ENCODE measurements at places on chromosomes 1 and 21.
A peak's percentile ranks its signal among the peaks of the same experiment; 100 is the strongest.

GRCh38 chr1:98179151-98179773 lies 258.4 kb upstream of the DPYD start:
- DNase-seq = no peak

- DNase-seq = no peak
These were observed 10.0 kb downstream of the ADAMTS1 start for GRCh38 chr21:26835027-26835713.

GRCh38 chr1:112322018-112322417 lies 74.0 kb upstream of the CTTNBP2NL start:
- DNase-seq = no peak

- DNase-seq = peak; percentile 53
These were observed 18.1 kb upstream of the SLC26A9 start for GRCh38 chr1:205961405-205961804.

DNA sequence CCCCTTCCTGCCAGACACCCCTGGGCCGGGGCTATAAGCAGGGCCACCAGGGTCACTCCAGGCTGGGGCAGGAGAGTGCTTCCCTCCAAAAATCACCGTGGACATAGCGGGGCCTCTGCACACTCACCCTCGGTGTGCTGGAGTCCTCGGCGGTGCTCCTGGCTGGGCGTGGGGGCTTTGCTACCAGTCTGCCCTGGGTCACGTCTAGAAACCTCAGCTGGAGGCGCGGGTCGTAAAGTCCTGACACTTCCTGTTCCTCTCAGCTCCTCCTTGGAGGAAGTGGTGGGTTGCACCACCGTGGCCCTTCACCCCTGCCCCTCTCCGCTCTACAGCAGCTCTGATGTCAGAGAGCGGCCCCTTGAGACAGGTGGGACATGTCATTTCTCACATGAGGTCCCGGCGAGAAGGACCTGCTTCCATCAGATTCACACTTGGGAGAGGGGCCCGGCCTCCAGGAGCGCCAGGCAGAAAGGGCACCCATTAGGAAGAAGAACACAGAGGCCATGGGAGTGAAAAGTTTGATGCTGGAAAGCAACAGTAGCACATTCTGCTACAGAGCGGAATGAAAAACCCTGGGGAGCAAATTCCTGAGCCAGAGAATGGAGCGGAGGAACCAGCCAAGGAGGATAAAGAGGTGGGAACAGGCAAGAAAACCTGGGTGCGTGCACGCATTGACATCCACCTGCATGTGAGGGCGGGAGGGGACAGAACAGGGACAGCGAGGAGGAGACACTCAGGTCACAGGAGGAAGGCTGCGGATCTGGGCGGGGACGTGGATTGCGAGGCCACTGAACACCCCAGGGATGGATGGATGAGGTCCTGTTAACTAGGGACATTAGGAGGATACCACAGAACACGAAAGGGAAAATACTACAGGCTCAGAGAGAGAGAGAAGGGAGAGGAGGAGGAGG lies at the start of gene ITGB2:
TSS of gene ITGB2 (minus strand) at position 206 of the 911 bp plus-strand sequence. CDS start 10,117 bp downstream, outside the sequence.
- peak; percentile 90 for DNase-seq

DNA sequence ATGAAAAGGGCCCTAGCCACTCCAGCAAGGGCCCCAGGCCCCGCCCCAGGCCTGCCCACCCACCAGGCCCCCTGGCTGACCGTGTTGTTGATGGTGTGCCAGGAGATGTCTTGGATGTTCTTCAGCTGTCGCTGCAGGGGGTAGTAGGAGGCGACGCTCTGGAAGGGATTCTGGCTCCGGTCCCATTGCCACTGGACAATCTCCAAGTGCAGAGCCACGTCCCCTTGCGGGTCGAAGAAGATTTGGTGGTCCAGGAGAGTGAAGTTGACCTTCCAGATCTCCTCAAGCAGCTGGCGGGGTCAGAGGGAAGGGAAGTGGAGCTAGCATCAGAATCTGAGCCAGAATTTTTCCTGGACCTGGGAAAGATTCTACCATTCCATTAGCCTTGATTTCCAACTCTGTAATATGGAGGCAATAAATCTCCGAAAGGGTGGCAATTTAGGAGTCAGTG lies 10.2 kb downstream of the TAS1R2 start:
- no peak for DNase-seq

- DNase-seq = no peak
These were observed 130.3 kb upstream of the PLXNA2 start for GRCh38 chr1:208374391-208374941.

DNA sequence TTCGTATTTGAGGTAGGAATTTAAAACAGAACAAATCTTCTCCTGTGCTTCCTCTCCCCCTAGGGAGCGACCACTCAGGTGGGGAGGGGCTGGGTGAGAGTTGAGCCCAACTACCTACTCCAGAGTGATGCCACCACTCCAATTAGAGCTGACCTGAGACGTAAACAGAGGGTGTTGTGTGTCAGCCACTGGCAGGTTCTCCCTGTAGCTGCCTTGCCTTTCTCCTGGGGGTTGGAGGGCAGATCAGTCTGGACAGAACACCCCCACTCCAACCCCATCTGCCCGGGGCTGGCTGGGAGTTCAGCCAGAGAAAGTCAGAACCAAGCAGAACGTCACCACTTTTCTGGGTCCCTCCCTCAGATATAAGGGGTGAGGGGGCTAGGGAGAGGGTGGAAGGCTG lies 2.0 kb downstream of the HPDL start:
- DNase-seq = no peak

DNA sequence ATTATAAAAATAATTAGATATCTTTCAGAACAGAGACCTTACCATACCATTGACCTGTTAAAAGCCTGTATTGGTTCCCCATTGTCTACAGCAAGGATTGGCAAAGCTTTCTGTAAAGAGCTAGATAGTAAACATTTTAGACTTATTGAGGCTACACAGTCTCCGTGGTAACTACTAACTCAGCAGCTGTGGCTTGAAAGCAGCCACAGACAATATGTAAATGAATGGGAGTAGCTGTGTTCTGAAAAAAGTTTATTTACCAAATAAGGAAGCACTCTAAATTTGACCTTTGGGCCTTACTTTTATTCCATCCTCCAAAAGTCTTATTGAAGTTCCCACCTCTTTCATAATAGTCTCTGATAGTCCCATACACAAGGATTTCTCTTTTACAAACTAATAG lies 39.7 kb downstream of the NUP210L start:
- peak; percentile 43 for DNase-seq

DNA sequence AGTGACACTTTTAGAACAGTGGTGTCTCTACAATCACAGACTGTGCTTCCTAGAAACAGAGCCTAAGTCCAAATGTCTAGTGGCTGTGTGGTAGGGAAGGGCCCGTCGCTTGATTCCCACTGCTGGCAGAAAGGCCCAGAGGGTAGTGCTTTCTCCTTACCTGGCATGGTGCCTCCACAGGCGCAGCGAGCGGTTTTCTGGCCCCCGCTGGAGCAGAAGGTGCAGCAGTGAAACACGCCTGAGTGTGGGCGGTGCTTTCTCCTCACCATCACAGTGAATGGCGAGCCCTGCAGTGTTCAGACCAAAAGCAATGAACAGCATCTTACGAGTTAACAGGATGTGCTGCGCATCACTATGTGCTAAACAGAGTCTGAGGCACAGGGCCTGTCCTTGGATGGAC lies 8.3 kb downstream of the TRIM45 start:
- DNase-seq = no peak

- DNase-seq = no peak
These were observed 505.2 kb upstream of the NR5A2 start for GRCh38 chr1:199522338-199522737.

- no peak for DNase-seq
These were observed 67.5 kb upstream of the VAMP3 start for GRCh38 chr1:7703321-7704213.

GRCh38 chr1:231776757-231777062 lies 150.1 kb downstream of the DISC1 start:
- peak; percentile 44 for DNase-seq

GRCh38 chr1:214446772-214447556 lies 104.4 kb downstream of the PTPN14 start:
- DNase-seq = no peak

- no peak for DNase-seq
These were observed 181.1 kb downstream of the IGSF21 start for GRCh38 chr1:18288722-18289121.

DNA sequence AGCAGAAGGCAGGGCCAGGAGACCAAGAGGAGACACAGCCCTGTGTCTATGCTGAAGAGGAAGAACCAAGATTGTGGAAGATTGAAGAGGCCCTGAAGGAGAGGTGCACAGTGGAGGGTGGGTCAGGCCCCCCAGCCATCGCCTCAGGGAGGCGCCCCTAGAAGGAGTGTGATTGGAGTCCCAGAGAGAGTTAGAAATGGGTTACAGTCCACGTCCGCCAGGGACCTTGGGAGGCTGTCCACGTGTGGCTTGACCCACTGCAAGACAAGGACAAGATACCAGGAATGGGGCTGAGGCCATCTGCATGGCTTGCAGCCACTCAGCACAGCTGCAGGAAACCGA lies 375.1 kb downstream of the NPHP4 start:
- no peak for DNase-seq

GRCh38 chr1:25022361-25023189 lies 92.5 kb upstream of the RUNX3 start:
- peak; percentile 98 for DNase-seq

GRCh38 chr21:31213787-31214186 lies 130.3 kb downstream of the TIAM1 start:
- DNase-seq = no peak

DNA sequence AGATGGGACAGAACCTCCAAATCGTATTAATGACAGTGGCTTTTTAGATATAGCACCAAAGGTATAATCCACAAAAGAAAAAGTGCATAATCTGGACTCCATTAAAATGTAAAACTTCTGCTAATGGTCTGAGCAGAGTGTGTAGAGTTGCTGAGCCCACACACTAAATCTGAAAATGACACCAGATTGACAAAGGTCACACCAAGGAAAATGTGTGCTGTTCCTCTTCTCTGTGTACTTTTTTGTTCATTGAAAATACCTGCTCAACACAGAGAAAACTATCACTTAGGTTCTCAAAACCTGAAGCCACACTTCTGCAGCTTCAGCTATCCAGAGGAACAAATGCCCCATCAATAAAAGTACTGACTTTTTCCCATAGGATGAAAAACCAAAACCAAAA lies 146.2 kb downstream of the AK5 start:
- no peak for DNase-seq

- DNase-seq = no peak
These were observed 159.1 kb downstream of the LHX8 start for GRCh38 chr1:75293270-75293669.

DNA sequence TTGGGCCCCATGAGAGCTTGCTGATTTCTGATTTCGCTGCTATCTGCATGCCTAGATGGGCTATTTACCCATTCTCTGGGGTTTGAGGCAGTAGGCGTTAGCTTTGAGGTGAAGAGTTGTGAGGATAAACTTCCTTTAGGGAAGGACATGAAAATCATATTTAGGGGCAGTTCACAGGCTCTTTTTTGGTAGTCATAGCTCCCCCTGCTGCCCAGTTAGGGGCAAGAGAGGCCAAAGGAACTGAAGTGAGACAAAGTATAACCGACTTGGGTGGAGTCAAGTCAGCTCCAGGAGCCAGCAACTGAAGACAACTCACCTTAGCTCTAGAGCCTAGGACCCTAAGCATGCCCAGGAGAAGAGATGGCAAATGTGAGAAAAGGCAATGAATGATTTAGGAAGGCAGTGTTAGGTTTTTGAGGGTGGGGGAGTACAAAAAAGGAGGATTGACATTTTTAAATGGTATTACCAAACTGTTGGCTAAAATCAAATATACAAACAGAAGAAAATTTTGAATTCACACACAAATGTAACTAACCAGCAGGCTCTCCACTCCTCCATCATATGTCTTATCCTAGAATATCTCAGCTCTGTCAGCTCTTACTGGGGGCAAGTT lies 625.2 kb downstream of the LMO4 start:
- DNase-seq = peak; percentile 71

- DNase-seq = no peak
These were observed 140.5 kb downstream of the IFI44 start for GRCh38 chr1:78790174-78790573.

- peak; percentile 87 for DNase-seq
These were observed 566.6 kb upstream of the NR5A2 start for GRCh38 chr1:199460933-199461332.

DNA sequence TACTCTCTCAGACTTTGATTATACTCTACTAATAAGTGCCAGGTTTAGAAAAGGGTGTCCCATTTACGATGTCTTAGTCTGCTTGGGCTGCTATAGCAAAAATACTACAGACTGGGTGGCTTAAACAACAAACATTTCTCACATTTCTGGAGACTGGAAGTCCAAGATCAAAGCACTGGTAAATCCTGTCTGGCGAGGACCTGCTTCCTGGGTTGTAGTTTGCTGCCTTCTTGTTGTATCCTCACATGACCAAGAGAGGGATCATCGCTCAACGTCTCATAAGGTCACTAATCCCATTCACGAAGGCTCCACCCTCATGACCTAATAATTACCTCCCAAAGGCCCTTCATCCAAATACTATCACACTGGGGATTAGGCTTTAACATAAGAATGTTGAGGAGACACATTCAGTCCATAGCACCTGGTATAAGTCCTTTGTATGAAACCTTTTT lies 12.0 kb downstream of the PRDX6 start:
- no peak for DNase-seq

GRCh38 chr21:22535630-22536029 lies 1537.4 kb downstream of the NCAM2 start:
- no peak for DNase-seq

DNA sequence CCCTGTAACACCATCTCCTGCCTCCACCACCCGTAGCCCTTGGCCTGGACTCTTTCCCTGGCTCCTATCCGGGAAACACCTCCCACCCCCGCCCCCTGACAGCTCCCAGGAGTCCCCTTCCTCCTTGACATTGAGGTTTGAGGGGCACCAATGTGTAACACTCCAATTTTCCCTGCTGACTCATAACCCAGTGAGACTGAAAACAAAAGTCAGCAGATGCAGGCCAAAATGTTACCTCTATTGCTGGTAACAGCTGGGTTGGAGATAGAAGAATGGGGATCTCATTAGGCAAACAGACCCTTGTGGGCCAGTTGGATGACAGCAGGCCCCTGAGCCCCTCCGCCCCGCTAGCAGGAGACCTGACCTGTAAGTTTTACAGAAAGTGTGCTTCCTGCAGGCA lies 237.2 kb downstream of the KAZN start:
- DNase-seq = no peak

DNA sequence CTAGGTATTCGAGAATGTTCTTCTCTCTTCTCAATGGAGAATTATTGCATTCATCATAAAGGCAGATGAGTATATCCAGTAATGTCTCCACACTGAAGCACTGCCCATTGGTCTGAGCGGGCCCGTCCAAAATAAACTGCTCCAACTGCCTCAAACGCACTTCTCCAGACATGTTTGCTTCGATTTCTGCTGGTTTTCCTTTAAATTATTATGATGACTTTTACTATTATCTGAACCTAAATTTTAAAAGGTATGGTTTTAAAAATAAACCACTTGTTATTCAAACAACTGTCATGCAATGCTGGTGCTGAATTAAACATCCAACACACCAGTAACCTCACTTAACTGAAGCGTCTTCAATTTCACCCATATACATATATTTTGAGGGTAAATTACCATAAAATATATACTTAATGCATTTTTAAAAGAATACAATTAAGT lies 1.3 kb downstream of the CDC42BPA start:
- DNase-seq = no peak

DNA sequence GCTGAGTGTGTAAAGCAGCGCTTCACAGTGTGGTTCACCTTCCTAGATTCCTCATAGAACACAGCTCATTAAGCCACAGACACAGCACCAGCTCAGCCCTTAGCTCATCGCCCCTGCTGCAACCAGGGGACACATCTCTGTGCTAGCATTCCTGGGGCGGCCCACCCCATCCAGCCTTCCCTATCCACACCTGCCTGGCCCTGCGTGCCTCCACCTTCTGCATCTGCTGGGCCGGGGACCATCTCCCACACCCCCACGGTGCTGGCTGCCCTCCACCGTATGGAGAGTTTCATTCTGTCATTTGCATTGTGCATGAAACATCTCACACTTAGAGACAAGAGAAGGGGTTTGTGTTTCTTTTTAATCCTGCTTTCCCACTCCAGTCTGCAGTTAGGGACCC lies 35.8 kb upstream of the PRSS38 start:
- no peak for DNase-seq

All from suppressor macrophage (primary cell).